NCI-H1048 (cell line): ENCODE measurements at places on chromosomes 7 and 10.

- no peak for DNase-seq
Measured at GRCh38 chr7:12827219-12827821, 139.9 kb downstream of the ARL4A start.

DNA sequence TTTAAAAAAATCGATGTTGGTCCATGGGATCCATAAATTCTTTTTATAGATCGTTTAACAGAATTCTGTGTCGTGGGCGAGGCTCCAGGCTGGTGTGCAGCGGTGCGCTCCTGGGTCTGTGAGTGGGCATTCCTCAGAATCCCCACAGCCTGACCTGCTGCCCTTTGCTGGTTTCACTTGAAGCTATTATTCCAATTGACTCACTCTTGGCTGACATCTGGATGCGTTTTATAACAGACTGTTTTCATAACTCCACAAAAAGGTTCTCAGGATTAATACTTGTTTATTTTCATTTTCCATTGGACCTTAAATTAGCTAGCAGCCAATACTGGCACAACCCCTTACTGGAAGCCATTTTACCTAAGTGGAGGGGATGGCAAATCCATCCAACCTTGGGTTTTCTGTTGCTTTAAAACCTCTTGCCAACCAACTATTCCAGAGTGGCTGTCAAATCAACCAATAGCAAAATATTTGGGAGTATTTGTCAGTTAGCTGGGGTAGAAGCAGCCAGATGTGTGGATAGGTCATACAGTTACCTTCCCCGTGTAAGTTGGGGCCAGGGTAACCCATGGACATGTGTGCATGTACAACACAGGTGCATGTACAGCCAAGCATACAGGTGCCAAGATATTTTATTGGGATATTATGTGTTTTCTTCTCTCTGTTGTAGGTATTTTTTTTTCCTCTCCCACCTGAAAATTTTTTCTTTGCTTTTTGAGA, 160.7 kb upstream of the ZNF32 start:
- DNase-seq = no peak

DNA sequence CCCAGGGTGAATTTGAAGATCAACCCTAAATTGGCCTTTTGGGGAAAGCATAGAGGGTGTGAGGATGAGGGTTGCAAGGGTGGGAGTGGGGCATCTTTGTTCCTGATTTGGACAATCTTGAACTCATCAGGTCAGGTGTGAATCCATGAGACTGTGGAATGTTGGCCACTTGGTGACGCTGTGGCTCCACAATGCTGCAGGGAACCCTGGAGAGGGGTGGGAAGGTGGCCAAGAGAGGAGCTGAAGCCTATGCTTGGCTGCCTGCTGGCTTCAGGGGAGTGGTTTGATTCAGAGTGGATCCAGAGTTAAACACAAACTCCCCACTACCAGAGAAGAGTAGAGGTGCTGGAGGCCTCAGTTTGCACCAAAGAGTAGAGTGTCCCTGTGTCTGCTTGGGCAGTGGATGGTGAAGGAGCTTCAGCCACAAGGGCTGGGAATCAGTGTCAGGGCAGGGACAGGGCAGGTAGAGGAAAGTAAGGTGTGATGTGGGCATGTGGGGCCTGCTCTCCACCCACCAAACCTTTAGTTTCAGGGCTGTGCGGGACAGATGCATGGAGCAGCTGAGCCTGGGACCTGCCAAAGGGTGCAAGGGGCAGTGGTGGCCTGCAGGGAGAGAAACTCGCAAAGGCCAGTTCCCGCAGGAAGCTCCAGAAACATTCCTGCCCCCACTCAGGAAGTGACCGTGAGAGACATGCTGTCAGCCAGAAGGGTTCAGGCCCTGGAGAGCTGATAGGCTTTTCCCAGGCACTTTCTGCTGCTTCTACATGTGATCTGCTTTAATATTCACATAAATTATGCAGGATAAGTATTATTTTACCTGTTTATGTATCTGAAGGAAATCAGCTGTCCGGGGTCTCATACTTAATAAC, 81.0 kb upstream of the PRSS58 start:
- no peak for DNase-seq

- no peak for DNase-seq
Measured at GRCh38 chr10:133010095-133010842, 67.9 kb upstream of the CFAP46 start.

GRCh38 chr10:68406111-68406814, 814 bp downstream of the RUFY2 start:
- DNase-seq = peak; percentile 43

DNA sequence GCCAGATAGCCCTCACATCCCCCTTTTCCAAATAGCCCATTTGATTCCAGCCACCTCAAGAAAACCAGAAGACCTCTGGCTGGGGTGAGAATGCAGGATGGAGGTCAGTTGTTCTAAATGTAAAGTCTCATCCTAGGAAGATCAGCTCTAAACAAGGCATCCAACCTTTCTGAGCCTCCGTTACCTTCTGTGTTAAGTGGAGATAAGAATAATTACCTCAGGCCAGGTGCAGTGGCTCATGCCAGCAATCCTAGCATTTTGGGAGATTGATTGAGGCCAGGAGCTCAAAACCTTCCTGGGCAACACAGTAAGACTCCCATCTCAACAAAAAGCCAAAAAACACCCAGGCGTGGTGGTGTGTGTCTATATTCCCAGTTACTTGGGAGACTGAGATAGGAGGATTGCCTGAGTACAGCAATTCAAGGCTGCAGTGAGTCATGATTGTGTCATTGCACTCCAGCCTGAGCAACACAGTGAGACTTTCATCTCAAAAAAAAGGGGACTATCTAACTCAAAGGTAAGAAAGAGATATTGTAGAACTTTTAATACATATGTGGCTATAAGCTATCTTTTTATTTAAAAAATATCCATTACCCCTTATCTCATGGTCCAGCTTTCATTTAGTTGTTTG, 43.5 kb downstream of the PRTFDC1 start:
- no peak for DNase-seq

- DNase-seq = no peak
Measured at GRCh38 chr7:14858866-14859265, 43.7 kb downstream of the DGKB start.

- peak; percentile 19 for DNase-seq
Measured at GRCh38 chr10:80205477-80206276, at the start of gene ANXA11. ANXA11 (minus strand) TSS chr10:80205537; CDS start chr10:80172861, 32,676 bp downstream.

- DNase-seq = no peak
Measured at GRCh38 chr7:134482858-134483257, 24.0 kb upstream of the AKR1B1 start.

GRCh38 chr7:3370068-3370830, 69.2 kb downstream of the SDK1 start:
- no peak for DNase-seq

- DNase-seq = no peak
Measured at GRCh38 chr7:133207687-133208086, 45.2 kb upstream of the EXOC4 start.

DNA sequence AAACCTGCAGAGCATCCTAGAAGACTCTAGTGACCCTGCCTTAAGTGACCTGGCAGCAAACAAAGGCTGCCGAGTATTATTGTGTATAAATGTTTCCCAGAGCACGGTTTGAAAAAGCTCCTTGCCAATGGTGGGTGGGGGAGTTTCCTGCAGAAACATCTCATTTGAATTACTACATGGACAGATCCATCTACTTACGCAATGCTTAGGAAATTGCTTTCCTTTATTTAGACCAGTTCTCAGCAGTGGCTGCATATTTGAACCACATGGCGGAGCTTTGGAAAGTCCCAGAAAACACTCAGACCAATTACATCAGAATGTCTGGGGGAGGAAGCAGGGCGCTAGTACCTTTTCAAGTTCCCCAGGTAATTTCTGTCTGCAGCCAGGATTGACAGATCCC, 560.9 kb downstream of the SDK1 start:
- DNase-seq = no peak

DNA sequence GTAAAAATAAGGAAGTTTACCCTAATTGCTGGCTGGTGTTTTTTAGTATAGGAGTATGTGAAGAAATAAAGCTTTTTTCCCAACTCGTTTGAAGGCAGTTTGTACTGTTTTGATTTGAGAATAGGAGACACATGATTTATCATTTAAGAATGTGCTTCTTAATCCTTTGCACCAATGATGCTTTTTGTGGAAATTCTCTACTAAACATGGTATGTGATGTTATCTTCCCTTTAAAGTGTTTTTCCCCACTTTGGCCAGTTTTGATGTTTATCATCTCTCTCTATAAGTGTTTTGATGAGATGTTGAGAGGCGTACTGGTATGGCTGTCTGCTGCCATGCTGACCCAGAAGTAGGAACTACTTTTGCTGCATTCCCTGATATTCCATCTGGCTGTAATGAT, 85.1 kb downstream of the SUGCT start:
- DNase-seq = no peak

GRCh38 chr7:67843001-67843565, 846.5 kb downstream of the TYW1 start:
- DNase-seq = no peak

GRCh38 chr10:75226656-75227055, 9.1 kb downstream of the COMTD1 start:
- no peak for DNase-seq
